Hair follicular keratinocyte (primary cell): ENCODE measurements at places on chromosomes 3 and 15. TPM values are rescaled to one million over a fixed set of nuclear protein-coding genes. Genes with fewer than 3 reads are reported as not detected.

Gene ATP13A3
- 196 and 202 TPM in 2 replicates for total RNA-seq

Gene PRSS50
- total RNA-seq: not detected in 2 replicates

Gene BSN
- under 0.01 and 0.08 TPM in 2 replicates for total RNA-seq

Gene KCTD6
- 5.0 and 5.5 TPM in 2 replicates for total RNA-seq

Gene MKRN3
- total RNA-seq: 0.70 and 0.80 TPM in 2 replicates

Gene SUSD5
- under 0.01 TPM in 1 of 2 replicates, not detected in the other for total RNA-seq

Gene STARD9
- total RNA-seq: 1.2 and 1.7 TPM in 2 replicates

Gene IGDCC3
- not detected in 2 replicates for total RNA-seq

Gene STT3B
- 130 and 154 TPM in 2 replicates for total RNA-seq

Gene ISLR
- 0.08 and 0.23 TPM in 2 replicates for total RNA-seq

Gene ISLR2
- total RNA-seq: 0.04 TPM in 1 of 2 replicates, not detected in the other

Gene DLEC1
- total RNA-seq: not detected in 2 replicates

Gene MME
- 2.9 and 3.1 TPM in 2 replicates for total RNA-seq

Gene NPAP1
- not detected in 2 replicates for total RNA-seq

Gene AKAP13
- 19.7 and 21.6 TPM in 2 replicates for total RNA-seq

Gene TICRR
- total RNA-seq: 3.9 and 8.9 TPM in 2 replicates

Gene WDR93
- total RNA-seq: not detected in 2 replicates

Gene IQCF5
- not detected in 2 replicates for total RNA-seq

Gene RBPMS2
- not detected in 2 replicates for total RNA-seq

Gene GMNC
- total RNA-seq: not detected in 2 replicates

Gene ABI3BP
- total RNA-seq: 2.2 and 2.7 TPM in 2 replicates

Gene LRRC2
- under 0.01 and 0.08 TPM in 2 replicates for total RNA-seq

Gene TRIM59
- 9.7 and 12.7 TPM in 2 replicates for total RNA-seq

Gene CIDEC
- total RNA-seq: not detected in 2 replicates

Gene RASGRP1
- not detected in 2 replicates for total RNA-seq

Gene KBTBD13
- not detected in 2 replicates for total RNA-seq

Gene FBXW12
- total RNA-seq: not detected in 2 replicates

Gene CYP8B1
- total RNA-seq: not detected in 2 replicates
